Naive thymus-derived CD4-positive, alpha-beta T cell (primary cell): ENCODE measurements at places on chromosomes 4 and X. TPM values are rescaled to one million over a fixed set of nuclear protein-coding genes. Genes with fewer than 3 reads are reported as not detected.

- DNase-seq: peak; percentile 25
These were observed 234.8 kb upstream of the JADE1 start for GRCh38 chr4:128574706-128575105.

DNA sequence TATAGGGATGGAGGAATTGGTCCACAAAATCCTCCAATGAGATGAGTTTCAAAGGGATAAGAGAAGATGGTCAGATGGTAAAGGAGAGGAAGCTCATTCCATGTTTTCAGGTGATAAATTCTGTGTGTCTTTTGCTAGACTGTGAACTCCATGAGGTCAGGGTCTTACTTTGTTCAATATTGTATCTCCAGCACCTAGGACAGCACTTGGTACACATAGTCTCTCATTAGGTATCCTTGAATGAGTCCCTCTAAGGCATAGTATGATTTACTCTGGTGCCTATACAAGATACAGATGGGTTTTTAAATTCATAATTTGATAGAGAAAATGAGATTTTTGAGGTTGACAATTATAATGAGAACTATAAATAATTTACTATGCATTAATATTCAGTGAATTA is 184.3 kb upstream of the BMP3 start:
- no peak for DNase-seq

GRCh38 chr4:144547678-144548298 is 98.2 kb upstream of the HHIP start:
- no peak for DNase-seq

DNA sequence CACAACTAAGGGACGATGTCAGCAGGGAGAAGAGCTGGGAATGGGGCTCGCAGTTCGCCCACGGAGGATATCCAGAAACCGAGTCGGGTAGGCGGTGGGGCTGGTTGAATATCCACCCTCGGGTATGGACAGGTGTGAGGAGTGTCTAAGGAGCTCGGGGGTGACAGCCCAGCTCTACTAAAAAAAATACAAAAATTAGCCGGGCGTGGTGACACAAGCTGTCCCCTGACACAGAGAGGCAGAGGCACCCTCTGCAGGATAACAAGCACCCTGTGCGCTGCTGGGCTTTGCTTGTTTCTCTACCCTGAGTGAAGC is 12.2 kb upstream of the ASMTL start:
- DNase-seq: no peak

DNA sequence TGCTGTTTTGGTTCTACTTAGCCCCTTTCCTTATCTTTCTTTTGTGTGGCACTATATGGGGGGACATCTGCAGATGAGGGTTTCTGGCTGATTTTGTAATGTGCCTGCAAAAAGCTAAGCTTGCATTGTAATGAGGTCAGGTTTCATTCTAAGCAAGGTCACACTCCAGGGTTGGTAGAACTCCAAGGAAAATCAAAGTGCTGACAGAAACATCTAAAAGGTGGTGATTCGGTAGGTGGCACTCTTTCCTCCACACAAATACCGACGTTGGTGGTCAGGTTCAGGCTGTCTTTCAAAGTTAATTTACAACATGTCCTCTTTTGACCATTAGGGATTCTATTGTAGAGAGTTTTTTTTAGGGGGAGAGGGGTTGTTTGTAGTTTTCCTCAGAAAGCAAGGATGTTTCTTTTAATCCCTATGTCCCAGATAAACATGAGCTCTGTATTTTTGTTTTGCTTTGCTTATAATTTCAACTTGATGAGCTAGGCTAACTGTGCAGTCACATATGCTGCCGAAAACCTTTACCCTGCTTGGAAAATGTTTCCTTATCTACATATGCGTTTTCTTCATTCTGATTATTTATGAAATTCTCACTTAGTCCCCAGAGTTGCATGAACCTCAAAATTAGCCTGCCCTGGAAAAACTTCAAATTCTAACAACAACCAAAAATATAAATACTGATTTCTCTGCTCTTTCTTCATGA is 434.2 kb downstream of the PPARGC1A start:
- no peak for DNase-seq

GRCh38 chrX:39883666-39884065 is 214.1 kb downstream of the BCOR start:
- DNase-seq: no peak

- DNase-seq: peak; percentile 39
These were observed 32.9 kb downstream of the HTT-AS start for GRCh38 chr4:3041192-3042142.

DNA sequence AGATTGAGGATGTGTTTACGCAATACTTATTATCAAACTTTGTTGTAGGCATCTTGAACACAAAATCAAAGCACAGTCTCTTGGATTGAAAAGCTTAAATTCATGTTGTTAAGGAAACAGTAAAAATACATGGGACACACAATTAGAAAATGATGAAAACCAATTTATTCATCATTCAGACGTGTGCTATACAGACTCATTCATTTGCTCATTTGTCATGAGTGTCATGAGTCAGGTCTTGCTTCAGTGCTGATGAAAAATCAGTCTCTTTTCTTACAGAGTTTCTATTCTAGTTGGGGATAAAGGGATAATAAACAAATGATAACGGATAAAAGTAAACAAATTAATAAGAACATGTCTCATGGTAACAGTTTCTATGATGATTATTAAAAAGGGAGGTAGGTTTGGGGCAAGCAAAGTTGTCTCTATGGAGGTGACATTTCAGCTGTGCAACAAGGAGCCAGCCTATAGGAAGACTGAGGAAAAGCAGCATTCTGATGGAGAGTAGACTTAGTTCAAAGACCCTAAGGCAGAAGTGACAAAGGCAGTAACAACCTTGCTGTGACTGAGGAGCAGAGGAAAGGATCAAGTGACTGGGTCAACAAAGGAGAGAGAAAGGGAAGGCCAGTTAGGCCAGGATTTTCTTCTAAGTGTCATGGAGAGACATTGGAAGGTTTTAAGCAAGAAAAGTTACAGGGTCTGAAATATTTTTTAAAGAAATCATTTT is 224.0 kb upstream of the HHIP start:
- DNase-seq: no peak

GRCh38 chrX:41563876-41564275 is 116.7 kb downstream of the NYX start:
- DNase-seq: no peak

- no peak for DNase-seq
These were observed 28.2 kb downstream of the DCAF12L2 start for GRCh38 chrX:126137899-126138298.

GRCh38 chr4:10917566-10917965 is 233.0 kb upstream of the CLNK start:
- no peak for DNase-seq

GRCh38 chr4:5395781-5396180 is 312.6 kb downstream of the EVC2 start:
- DNase-seq: no peak

DNA sequence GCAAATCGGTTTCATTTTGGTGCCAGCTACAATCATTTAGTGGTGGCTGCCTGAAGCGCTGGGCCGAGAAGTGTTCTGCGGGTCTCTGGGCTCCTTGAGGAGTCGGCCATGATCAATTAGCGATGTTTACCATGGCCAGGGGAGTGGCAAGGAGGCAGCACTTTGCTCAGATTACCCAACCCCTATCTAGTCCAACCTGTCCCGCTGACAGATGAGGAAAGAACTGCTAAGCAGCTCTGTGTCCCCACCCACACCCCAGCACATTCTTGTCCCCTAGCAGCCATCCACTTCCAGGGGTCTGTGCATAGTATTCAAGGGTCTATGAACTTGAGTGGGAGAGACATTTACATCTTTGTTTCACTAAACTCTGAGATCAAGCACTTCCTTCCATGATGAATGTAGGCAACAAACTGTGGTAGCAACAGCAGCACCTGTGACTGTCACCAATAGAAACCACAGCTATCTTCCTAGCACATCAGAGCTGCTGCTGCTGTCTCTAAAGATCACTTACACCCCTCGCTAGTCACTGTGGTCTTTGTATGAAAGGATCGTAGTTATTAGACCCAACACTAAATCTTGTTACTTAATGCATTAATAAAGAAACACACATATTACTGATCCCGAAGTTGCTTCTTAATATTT is 331.6 kb downstream of the BCOR start:
- peak; percentile 70 for DNase-seq

DNA sequence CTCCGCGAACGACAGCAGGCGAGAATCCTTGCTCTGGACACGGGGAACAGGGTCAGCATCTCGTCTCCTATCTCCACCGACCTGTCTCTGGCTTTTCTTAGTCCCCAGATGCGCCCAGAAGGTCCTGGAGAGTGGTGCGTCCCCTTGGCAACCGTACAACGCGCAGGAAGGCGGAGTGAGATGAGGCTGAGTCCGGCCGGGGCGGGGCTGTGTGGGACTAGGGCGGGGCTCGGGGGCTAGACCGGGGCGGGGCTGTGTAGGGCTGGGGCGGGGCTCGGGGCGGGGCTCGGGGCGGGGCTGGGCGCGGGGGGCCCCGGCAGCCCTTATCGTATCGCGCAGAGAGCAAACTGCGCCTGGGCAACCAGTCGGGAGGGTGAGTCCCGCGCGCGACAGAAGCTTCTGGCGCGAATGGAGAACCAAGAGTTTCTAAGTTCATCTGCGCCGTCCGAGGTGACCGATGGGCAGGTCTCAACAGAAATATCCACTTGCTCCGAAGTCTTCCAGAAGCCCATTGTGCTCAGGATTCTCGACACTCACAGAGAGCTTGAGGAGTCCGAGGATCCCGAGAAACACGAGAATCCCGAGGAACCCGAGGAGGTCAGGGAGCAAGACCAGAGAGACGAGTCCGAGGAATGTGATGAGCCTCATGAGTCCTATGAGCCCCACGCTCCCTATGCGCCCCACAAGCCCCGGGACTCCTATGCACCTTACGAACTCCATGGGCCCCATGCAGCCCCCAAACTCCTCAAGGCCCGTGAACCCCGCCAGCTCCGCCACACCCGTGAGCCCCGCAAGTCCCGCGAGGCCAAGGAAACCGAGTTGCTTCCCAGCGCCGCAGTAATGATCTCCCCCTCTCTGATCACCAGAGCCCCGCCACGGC is 24.9 kb downstream of the ARL9 start:
- DNase-seq: peak; percentile 56

- DNase-seq: no peak
These were observed 174.8 kb upstream of the KLF8 start for GRCh38 chrX:56057325-56057724.

DNA sequence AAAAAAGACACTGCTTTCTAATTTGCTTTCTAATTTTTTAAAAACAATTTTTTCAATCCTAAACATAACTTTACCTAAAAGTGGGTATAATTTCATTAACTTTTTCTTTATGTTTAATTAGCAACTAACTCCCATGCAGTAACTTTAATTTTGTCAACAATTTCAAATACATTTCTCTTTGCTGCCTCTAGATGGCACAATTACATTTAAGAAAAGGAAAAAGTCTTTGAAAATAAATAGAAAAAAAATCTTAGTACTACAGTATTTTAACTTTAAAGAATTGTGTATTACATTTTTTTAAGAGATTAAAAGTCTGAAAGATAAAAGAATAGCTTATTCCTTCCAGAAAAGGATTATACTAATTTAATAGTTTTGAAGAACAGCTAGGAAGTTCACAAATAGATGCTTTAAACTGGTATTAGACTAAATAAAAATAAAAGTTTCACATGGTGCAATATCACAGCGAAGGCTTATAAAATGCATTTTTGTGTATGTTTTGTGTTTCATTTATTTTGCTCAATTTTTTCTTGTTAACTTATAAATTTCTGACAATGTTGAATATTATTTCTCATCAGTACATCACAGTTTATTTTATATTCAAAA is 105.1 kb downstream of the ADGRA3 start:
- peak; percentile 33 for DNase-seq

- DNase-seq: no peak
These were observed 122.5 kb downstream of the MAGEE1 start for GRCh38 chrX:76550016-76550415.

- no peak for DNase-seq
These were observed 238.9 kb downstream of the HS3ST1 start for GRCh38 chr4:11189756-11190155.

- no peak for DNase-seq
These were observed 83.1 kb downstream of the GRIA3 start for GRCh38 chrX:123267220-123267619.

- DNase-seq: no peak
These were observed 120.5 kb upstream of the MAP9 start for GRCh38 chr4:155497306-155497705.

GRCh38 chr4:106080376-106080775 is 185.1 kb downstream of the NPNT start:
- no peak for DNase-seq

GRCh38 chr4:74100531-74100930 is 1.5 kb upstream of the CXCL2 start:
- no peak for DNase-seq

DNA sequence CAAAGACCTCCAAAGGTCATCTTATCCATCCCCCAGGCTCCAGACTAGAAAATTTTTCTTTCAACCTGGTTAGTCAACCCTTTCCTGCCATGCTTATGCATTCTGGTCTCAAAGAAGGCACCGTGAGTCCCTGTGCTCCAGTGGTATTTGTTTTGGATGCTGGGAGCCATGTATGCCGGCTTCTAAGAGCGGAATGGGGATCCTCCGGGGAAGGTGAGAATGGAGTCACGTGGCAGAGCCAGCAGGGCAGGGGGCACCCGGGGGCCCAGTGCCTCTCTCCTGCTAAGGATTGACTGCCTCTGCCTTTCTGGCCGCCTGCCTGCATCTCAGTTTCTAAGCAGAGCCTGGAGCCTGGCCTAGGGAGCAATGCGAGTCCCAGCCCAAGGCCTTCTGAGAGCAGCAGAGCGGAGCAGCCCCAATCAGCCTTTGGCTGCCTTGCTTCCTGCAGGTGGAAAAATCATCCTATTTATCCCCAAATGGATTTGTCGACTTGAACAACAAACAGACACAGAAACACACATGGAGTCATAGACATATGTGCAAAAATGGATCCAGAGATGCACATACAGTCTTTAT is 141.0 kb downstream of the PJA1 start:
- DNase-seq: no peak

DNA sequence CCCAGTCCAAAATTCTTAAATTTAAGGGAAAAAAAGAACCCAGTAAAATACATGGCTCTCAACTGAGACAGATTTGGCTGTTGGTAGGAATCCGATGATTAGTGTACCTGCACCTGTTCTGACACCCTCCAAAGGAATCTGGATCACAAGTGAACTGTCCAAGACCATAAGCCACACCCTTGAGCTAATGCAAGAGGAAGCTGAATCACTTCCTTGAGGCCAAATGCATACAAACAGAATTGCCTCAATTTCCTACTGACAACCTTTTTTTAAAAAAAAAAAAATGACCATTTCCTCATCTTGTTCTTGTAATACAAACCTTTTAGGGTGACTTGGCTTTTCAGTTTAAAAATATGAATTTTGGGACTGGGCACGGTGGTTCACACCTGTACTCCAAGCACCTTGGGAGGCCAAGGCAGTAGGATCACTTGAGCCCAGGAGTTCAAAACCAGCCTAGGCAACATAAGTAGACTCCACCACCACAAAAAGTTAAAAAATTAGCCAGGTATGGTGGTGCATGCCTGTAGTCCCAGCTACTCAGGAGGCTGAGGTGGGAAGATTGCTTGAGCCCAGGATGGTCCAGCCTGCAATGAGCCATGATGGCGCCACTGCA is 10.7 kb upstream of the FBXL5 start:
- no peak for DNase-seq

The FAM47E gene
- total RNA-seq: 0.79 TPM

The S100G gene
- total RNA-seq: not detected in 2 replicates

The MAGEA10 gene
- not detected for total RNA-seq

The CACNA1F gene
- total RNA-seq: 2.1 TPM

The XK gene
- total RNA-seq: not detected

The TSPAN7 gene
- total RNA-seq: not detected in 2 replicates

The HERC6 gene
- 12.6 TPM for total RNA-seq

The CT83 gene
- total RNA-seq: not detected

The NEIL3 gene
- 2.4 TPM for total RNA-seq

The INTU gene
- not detected for total RNA-seq

The CPLX1 gene
- 1.9 TPM for total RNA-seq
